ENCODE measurements at places on chromosomes 7 and 10. TPM values are rescaled to one million over a fixed set of nuclear protein-coding genes. Genes with fewer than 3 reads are reported as not detected.

The PTPRZ1 gene
- 0.29 TPM for total RNA-seq

The RAMP3 gene
- total RNA-seq, result not detected

The TLX1 gene
- not detected for total RNA-seq

The ATOH7 gene
- total RNA-seq, result not detected

The ASZ1 gene
- total RNA-seq, result not detected

The PLXDC2 gene
- total RNA-seq, result 4.6 TPM

The CYP2C19 gene
- not detected for total RNA-seq

The GPR15LG gene
- not detected for total RNA-seq
